K562 (cell line): ENCODE measurements at places on chromosomes 2 and 18. TPM values are rescaled to one million over a fixed set of nuclear protein-coding genes. Genes with fewer than 3 reads are reported as not detected.

The ZNF385B gene
- total RNA-seq, result not detected in 2 replicates

The DSG3 gene
- 0.07 and 0.18 TPM in 2 replicates for total RNA-seq

The KCNG3 gene
- total RNA-seq, result not detected in 2 replicates

The GKN1 gene
- not detected in 2 replicates for total RNA-seq

The DUSP2 gene
- total RNA-seq, result 0.18 and 0.42 TPM in 2 replicates

The MROH2A gene
- total RNA-seq, result not detected in 2 replicates

The SMIM21 gene
- not detected in 2 replicates for total RNA-seq

The MZT2B gene
- 379 and 394 TPM in 2 replicates for total RNA-seq

The INHBB gene
- 0.11 TPM in 1 of 2 replicates, not detected in the other for total RNA-seq

The GALR1 gene
- total RNA-seq, result not detected in 2 replicates

The IRS1 gene
- total RNA-seq, result 0.31 and 0.51 TPM in 2 replicates

The TRPM8 gene
- not detected in 2 replicates for total RNA-seq

The WDCP gene
- 30.4 and 31.0 TPM in 2 replicates for total RNA-seq

The RAB12 gene
- 16.9 and 18.8 TPM in 2 replicates for total RNA-seq

The FAHD2B gene
- total RNA-seq, result 32.9 and 35.0 TPM in 2 replicates

The HOXD10 gene
- not detected in 2 replicates for total RNA-seq

The SRBD1 gene
- 13.0 and 14.6 TPM in 2 replicates for total RNA-seq

The UGT1A4 gene
- total RNA-seq, result not detected in 2 replicates

The C1QL2 gene
- total RNA-seq, result not detected in 2 replicates

The CKAP2L gene
- 17.6 and 18.6 TPM in 2 replicates for total RNA-seq

The CAPN14 gene
- not detected in 2 replicates for total RNA-seq

The CNDP1 gene
- not detected in 2 replicates for total RNA-seq

The TCF7L1 gene
- total RNA-seq, result 0.11 and 0.13 TPM in 2 replicates

The SFT2D3 gene
- total RNA-seq, result 8.8 and 9.9 TPM in 2 replicates

The MAP3K19 gene
- not detected in 2 replicates for total RNA-seq

The DSG4 gene
- total RNA-seq, result not detected in 2 replicates

The CLEC4F gene
- not detected in 2 replicates for total RNA-seq

The IL36B gene
- not detected in 2 replicates for total RNA-seq

The KCNF1 gene
- total RNA-seq, result not detected in 2 replicates

The CRYBA2 gene
- total RNA-seq, result 0.51 and 0.81 TPM in 2 replicates

The DIPK1C gene
- total RNA-seq, result 0.07 and 0.16 TPM in 2 replicates

The DHRS9 gene
- total RNA-seq, result 0.27 and 0.49 TPM in 2 replicates

The NEU4 gene
- 0.38 and 0.40 TPM in 2 replicates for total RNA-seq
